Liver (tissue), 10 donors: ENCODE measurements at places on chromosomes 7 and 10. TPM values are rescaled to one million over a fixed set of nuclear protein-coding genes. Genes with fewer than 3 reads are reported as not detected.

Gene ABCB1
- 20.6 TPM for total RNA-seq

Gene NPFFR1
- not detected for total RNA-seq

Gene GIMAP8
- total RNA-seq = 8.8 TPM

Gene ANKRD61
- total RNA-seq = not detected

Gene MRLN
- total RNA-seq = not detected

Gene ADAMTS14
- total RNA-seq = 0.09 TPM

Gene CPA4
- total RNA-seq = not detected

Gene PALD1
- 1.7 TPM for total RNA-seq

Gene RAB11FIP2
- 11.5 TPM for total RNA-seq

Gene SLC29A4
- 13.9 TPM for total RNA-seq

Gene OR2A1
- total RNA-seq = under 0.01 TPM

Gene UBTD1
- 9.5 TPM for total RNA-seq

Gene NME8
- total RNA-seq = 0.09 TPM

Gene ODAD2
- total RNA-seq = 0.84 TPM

Gene CYP3A7
- total RNA-seq = 81.2 TPM

Gene NKX1-2
- not detected for total RNA-seq

Gene NPSR1
- not detected for total RNA-seq

Gene PPP1R17
- not detected for total RNA-seq

- no peak for DNase-seq
Observed at GRCh38 chr7:16083931-16084330, 337.4 kb downstream of the CRPPA start.

GRCh38 chr7:157297185-157297584 is 39.6 kb upstream of the DNAJB6 start:
- DNase-seq = no peak

DNA sequence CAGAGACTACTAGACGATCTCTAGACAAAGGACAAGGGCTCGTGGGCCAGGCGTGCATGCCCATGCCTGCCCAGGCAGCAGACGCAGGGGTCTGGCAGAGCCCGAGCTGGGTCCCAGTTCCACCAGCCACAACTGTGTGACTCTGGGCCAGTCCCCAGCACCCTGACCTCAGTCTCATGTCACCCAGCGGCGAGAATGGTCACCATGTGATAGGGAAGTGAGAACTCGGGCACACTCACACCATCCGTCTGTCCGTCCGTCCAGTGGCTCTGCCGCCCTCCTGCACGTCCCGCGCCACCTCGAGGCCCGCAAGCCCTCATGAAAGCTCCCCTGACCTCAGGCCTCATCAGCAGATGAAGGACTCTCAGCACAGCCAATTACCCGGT is 280.0 kb downstream of the ELFN1 start:
- DNase-seq = no peak

- no peak for DNase-seq
Observed at GRCh38 chr10:89755374-89755773, 54.0 kb downstream of the KIF20B start.

GRCh38 chr10:70967591-70968587 is 79.5 kb upstream of the PCBD1 start:
- DNase-seq = no peak

GRCh38 chr10:132606031-132606491 is 68.5 kb downstream of the INPP5A start:
- DNase-seq = no peak

DNA sequence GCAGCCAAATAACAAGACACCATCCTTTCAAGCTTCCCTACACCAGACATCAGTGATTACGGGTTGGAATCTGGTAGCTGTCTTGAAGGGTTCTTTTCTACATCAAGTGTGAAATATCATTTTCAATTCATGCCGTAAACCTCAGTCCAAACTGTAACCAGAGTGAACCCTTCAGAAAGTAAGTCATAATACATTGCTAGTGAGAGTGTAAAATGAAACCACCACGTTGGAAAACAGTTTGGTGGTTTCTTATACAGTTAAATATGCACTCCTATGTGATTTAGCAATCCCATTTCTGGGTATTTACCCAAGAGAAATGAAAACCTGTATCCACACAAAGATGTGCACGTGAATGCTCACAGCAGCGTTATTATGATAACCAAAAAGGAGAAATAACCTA is 25.6 kb upstream of the ZC3HAV1L start:
- DNase-seq = no peak

GRCh38 chr10:11746883-11747539 is 4.8 kb downstream of the ECHDC3 start:
- DNase-seq = no peak

DNA sequence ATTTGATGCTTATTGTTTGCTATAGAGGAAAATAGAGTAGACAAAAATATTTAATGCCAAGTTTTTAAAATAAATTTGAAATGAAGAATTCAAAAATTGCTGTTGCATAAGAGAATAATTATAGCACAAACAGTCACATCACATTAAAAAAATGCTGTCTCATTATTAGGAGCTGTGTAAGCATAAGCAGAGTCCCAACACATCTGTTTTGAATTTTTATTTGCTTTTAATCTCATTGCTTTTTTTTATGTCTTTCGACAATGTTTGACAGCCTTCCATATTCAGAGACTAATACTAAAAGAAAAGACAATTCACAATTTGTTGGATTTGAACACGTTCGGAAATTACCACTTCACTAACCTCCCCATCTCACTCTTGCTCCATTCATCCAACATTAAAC is 143.5 kb downstream of the TFPI2 start:
- no peak for DNase-seq

DNA sequence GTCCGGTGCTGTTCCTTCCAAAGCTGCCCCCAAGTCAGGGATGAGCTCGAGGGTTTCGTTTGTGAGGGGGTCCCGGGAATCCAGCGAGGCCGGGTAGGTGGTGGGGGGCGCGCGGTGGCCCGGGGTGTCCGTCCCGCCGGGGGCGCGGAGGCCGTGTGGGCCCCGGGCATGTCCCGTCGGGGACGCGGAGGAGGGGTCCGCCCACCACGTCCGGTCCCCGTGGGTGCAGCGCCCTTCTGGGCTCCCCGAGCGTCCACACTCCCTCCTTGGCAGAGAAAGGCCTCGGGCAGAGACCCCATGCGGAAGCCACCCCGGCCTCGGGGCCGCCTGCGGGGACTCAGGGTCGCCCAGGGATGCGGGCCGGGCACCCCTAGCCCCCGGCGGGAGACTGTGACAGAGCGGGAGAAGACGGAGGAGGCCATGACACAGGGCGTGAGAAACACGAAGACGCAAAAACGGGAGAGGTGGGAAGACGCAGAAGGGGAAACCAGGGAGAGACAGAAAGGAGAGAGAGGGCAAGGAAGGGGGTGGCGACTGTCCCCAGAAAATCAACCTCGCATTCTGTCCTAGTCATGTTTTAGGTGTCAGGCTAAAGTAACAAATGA is 640 bp upstream of the ZNF425 start:
- DNase-seq = peak; percentile 63

DNA sequence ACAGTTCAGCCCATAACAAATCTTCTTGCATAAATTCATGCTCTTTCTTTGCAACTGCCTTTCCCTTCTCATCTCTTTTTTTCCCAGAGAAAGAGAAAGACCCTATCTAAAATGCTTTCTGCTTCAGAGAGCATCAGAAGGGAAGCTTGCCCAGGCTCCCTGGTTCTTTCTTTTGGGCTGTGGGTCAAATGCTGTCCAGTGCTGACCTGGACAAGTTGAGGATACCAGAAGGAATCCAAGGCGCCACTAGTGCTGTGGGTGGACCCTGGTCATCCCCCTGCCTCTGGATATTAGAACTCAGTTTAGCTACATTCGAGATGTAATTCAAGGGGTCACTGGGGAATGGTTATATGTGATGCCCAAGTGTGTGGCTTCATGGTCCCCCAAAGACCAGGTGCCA is 411.6 kb downstream of the RPS24 start:
- no peak for DNase-seq

DNA sequence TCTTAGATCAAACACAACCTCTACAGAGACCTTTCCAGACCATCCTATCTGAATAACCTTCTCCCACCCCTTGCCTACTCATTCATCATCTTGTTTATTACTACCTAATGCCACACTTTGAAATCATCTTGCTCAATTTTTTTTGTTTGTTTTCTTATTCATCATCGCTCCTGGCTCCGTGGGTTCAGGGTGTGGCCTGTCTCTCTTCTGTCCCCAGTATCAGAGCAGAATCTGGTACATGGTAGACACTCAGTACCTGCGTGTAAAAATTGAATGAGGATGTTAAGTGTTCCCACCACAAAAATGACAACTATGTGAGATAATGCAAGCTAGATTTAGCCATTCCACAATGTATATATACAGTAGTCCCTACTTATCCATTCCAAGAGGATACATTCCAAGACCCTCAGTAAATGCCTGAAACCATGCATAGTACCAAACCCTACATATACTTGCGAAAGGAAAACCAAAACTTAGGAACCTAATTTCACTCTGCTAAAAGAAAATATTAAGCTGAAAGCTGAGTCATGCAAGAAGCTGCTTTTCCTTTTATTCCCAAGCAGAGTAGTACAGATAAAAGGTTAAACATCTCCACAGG is 72.1 kb upstream of the SEC61G start:
- DNase-seq = no peak

- DNase-seq = no peak
Observed at GRCh38 chr10:131762789-131763696, 137.8 kb upstream of the PPP2R2D start.

DNA sequence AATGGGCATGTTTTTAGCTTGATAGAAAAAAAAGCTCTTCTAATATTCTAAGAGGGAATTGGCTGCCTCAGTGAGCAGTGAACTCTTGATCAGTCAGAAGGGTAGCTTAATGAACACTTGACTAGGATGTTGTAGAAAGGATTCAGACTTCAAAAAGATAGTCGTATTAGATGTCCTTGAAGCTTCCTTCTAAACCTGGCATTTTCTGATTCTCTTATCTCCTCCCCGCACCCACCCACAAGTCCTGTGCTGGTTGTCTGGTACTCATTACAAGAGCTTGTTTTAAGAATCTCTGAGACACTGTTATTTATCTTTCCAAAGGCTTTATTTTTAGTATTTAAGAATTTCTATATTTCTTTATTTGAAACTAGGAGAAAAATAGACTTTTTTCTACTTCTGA is 7.4 kb upstream of the SMIM30 start:
- DNase-seq = no peak

DNA sequence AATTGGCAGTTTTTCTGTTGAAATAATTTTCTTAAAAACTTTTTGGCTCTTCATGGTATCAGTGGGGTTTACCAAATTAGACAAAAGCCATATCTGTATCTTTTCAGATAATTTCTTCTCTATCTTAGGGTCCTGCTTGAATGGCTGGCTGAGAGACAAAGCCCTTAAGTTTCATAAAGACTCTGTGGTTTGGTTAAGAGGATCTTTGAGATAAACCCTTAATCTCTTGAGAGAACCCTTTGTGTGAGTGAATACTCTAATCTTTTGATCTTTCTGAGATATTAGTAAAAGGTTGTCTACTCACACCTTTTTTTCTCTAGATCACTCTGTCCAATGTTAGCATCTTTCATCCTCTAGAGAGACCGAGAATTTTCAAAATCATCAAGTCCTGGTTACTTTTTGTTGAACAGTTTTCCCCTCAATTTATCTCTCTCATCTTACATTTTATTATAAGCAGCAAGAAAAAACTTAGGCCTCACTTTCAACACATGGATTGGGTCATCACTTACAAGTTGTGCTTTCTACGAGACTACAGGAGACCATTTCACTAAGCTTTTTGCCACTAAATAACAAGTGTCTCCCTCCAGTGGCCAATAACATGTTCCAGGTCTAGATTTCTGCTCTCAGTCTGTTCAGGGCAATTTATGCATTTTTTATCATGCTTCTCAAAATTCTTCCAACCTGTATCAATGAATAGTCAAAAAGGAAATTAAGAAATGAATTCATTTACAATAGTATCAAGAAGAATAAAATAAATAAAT is 28.4 kb downstream of the DNAJC9 start:
- DNase-seq = no peak

- no peak for DNase-seq
Observed at GRCh38 chr10:44032216-44032615, 352.7 kb downstream of the CXCL12 start.

DNA sequence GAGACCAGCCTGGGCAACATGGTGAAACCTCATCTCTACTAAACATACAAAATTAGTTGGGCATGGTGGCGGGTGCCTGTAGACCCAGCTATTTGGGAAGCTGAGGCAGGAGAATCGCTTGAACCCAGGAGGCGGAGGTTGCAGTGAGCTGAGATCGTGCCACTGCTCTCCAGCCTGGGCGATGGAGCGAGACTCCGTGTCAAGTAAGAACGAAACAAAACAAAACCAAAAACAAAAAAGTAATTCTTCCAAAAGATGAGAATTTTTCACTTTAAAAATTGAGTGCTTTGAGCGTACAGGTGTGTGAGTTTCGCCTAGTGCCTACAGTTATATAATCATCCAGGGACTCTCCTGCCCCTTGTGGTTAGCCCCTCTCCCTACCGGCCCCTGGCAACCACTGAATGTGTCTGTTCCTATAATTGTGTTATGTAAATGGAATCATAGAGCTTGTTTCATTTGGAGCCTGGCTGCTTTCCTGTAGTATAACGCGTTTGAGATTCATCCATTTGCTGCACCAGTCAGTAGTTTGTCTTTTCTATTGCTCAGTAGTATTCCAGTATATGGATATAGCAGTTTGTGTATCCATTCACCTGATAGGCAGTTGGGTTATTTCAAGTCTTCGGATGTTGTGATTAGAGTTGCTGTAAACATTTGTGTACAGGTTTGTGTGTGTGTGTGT is 80.0 kb downstream of the RBM33 start:
- no peak for DNase-seq

- no peak for DNase-seq
Observed at GRCh38 chr10:112269266-112269665, 13.9 kb upstream of the TECTB start.

DNA sequence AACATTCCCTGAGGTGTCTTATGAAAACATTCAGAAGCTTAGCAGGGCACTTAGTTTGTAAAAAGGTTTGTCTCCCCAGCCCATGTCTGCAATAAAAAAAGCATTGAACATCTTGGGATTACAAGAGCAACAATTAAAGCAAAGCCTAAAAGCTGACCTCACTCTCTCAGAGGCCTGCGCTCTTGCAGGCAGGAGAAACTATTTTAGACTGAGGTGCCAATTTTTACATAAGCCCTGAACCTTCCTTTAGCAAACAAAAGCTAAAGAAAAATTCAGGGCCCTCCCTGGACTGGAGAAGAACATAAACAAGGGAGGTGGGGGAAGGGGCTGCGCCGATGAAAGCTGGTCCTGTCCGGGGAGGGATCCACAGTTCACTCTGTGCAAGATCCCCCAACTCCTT is 312.7 kb upstream of the RNF32 start:
- DNase-seq = no peak

GRCh38 chr10:11869743-11870460 is 46.7 kb downstream of the PROSER2 start:
- no peak for DNase-seq
